Right atrium auricular region (tissue), 2 donors: ENCODE measurements at places on chromosomes 2 and 18.

GRCh38 chr18:73544617-73545016 lies 603.0 kb downstream of the FBXO15 start:
- H3K4me1 ChIP-seq = no peaks in the 10 kb centered on the region
- no peaks in the 10 kb centered on the region for H3K27me3 ChIP-seq
- no peak overlapping the region for H3K4me3 ChIP-seq
- no peaks in the 10 kb centered on the region for H3K36me3 ChIP-seq
- DNase-seq = no peak
- no peak overlapping the region for H3K27ac ChIP-seq

DNA sequence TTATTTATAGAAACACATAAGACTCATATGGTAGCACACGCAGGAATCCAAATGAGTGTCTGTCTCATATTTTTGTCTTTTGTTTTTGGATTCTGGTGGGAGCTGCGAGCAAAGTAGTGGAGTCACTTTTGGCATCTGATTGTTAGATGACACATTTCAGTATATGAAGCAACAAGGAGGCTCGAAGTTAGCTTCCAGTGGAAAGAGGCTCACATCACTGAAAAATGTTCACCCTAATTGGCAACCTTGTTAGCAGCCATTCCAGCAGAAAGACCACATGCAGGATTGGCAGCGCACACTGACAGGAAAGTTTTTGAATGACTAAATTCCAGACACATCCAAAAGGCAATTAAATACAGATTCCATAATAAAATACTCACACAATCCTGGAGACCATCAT lies 87.4 kb downstream of the MYT1L start:
- no peaks in the 10 kb centered on the region for H3K27me3 ChIP-seq
- no peaks in the 10 kb centered on the region for H3K4me1 ChIP-seq
- no peaks in the 10 kb centered on the region for H3K36me3 ChIP-seq
- H3K27ac ChIP-seq = no peak overlapping the region
- no peak overlapping the region for H3K4me3 ChIP-seq
- DNase-seq = no peak

- no peak for DNase-seq
- H3K27me3 ChIP-seq = no peaks in the 10 kb centered on the region
These were observed 209.9 kb downstream of the TMEM182 start for GRCh38 chr2:102971701-102972100.

- no peaks in the 10 kb centered on the region for H3K36me3 ChIP-seq
- DNase-seq = no peak
- no peak overlapping the region for H3K4me3 ChIP-seq
- H3K27ac ChIP-seq = no peak overlapping the region
These were observed 9.8 kb downstream of the STEAP3 start for GRCh38 chr2:119233326-119234020.
